ENCODE measurements at places on chromosomes 2 and 18.

DNA sequence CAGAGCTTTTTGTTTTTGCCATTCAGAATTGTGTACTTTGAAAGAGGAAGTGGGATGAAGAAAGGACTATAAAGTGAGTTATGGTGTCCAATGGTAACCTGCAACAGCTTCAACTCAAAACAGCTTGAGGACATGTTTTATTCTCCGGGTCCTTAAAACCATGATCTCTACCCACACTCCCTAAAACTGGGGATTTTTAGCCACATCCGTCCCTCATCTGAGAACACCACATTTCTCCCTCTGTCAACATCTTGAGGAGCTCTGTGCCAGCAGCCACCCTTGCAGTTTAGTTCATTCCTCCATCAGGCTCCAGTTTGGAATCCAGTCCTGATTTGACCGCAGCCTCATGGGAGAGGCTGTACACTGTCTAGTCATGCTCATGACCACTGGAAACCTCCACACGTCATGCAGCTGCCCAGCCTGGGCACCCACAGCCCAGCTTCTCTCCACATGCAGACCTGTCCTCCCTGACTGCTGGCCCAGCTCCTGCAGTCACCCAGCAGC lies 62.6 kb downstream of the C18orf63 start:
- no peak for DNase-seq

DNA sequence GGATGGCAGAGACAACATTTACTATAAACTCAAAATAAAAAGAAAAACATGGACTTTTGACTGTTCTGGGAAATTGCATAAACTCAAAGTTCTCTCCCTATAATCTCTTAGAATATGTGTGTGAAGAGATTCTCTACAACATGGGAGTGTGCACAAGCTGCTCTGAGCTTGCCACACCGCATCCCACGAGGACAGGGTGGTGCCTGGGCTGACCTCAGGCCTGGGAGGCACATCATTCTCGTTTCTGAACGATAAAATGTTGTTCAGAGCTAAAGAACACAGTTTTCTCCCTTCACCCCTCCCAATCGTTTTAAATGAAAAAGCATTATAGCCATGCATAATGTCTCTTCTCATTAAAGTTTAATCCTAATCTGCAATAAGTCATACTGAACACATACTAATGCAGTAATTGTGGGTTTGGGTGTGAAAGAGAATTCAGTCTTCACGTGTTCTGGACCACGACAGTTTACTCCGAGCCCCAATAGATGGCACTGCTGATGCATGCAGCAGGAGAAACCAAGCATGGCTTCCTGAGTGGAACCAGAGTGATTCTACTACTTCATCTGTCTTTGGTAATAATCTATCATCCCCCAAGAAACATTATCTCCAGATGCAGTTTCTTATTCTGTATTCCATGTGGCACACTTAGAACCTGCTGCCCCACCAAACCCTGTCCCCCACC lies 46.9 kb upstream of the LAMA1 start:
- DNase-seq, result peak; percentile 14

DNA sequence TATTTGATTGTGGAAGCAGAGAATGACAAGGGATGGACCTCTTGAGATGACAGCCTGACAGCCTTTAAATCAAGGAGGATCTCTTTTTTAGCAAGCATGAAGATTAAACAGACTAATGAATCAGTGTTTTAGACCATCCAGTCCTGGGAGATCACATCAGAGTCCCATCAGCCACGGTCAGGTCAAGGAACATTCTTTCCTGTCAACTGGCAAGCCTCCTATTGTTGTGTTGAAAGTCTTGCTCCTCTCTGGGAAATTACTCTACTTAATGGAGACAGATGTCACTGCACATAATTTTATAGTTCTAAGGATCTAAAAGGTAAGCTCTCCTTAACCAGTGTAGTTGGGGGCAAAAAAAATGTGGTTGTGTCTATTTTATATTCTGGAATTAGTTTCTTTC lies 469.0 kb downstream of the TMEM182 start:
- DNase-seq, result no peak

DNA sequence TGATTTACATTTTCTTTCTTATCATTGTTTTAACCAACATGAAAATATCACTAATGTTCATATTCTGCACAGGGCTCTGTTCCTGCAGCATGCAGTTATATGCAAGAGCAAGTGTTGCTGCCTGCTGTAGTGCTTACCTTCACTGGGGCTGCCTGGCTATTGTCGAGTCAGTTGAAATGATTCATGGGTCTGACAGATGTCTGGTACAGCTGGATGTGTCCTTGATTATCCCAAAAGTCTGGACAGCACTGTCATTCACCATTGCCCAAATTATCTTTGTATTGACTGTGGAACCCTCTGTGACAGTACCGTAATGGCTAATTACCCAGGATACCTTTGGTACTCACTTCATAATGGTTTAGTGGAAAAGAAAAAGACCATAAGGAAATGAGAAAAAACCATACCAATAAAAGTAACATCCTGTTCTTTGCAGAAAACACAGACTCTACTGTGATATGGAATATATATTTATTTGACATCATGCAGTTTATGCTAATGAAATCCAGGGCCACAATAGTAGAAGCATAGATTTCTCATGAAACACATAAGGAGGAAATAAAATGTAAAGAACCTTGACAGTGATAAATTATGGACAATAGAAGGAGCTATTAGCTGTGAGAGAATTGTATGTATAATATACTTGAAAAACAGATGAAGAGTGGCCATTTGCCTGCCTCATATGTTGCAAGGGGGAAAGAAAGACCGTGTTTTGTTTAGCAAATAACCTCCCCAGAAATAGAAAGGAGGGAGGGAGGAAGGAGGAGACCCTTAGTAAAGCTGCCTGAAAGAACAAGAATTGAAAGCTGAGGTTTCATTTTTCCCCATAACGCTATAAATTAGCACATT lies 249.8 kb upstream of the ATP5MC3 start:
- DNase-seq, result no peak

- no peak for DNase-seq
Observed at GRCh38 chr18:45198526-45198925, 416.8 kb upstream of the SLC14A2 start.

DNA sequence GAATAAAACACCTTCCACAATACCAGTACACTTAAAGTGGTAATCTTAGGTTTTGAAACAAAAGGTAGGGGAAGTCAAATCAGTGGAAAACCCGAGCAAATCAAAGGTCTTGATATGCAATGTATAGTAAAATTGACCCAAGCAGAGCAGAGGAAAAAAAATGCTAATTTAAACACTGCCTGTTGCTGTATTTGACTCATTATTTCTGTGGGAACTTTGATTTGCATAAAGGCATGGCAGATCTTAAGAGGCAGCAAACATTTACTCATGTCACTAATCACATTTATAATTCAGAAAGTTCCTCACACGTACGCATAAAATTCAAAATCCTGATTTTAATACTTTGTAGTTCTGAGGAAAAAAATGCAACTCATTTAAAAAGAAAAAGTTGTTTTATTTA lies 64.4 kb downstream of the IKZF2 start:
- no peak for DNase-seq

DNA sequence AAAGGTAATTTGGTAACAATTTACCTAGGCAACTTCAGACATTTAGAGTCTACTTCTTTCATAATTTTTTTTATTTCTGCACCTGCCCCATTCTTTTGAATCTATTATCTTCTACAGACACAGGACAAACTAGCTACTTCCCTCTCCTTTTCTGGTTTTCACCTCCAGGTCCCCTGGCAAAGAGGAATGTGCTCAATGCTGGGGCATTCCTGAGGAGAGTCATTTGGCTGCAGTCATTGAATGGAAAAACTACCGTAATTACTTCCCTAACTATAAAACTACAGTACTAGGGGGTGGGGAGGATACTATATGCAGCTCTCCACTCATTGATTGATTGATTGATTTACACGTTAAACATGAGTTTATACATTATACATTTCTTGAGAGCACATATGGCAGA lies 11.2 kb upstream of the ARHGAP28 start:
- DNase-seq, result no peak

- DNase-seq, result no peak
Observed at GRCh38 chr2:128513116-128513960, 194.7 kb upstream of the HS6ST1 start.

- no peak for DNase-seq
Observed at GRCh38 chr18:44724105-44724778, 43.6 kb downstream of the SETBP1 start.

DNA sequence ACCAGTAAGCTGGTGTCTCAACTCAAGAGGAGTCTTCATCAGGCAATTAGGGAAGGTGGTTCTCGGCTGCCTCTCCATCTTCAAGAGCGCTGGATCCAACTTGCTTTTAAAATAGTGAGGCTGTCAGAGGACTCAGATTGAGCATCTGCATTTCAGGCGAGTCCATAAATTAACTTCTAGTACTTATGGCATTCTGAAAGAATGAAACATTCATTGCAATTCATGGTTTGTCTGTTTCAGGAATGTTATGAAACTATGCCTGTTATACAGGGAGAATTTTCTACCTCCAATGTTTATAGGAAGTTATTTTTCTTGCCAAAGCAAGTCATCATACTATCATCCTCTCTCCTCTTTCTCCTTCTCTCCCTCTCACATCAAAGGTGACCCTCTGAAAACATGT lies 883.2 kb downstream of the SLC4A3 start:
- DNase-seq, result no peak

DNA sequence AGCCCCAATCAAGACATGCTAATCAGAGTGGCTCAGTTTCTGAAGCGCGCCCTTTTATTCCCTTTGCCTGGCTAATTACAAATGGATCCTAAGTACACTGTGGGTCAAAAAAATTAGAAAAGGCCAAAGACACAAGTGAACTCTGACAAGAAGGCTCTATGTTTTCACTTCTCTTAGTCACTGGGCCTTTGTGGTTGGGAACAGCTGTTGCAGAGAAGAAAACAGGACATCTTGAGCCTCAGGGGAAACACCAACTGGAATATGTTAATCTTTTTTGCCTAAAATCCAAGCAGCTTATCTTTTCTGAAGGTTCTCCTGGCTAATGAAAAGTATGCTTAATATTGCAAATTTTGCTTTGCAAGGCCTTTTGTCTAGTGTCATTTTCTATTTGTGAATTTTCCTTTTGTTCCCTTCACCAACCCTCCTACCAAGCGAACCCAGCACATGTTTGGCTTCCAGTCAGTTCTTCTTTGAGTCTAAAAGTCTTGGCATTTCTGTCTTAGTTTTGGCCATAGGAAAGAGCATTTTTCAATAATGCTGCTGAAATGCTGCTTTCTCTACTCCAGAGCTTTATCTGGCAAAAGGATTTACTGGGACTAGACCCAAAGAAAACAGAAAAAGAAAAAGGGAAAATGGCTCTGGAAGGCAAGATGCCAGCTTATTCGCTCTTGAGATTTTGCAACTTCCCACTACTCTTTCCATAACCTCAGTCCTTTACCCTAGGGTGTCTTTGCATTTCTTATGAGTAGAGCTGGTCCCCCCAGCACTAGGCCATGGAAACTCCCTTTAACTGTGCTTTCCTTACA lies 440.2 kb upstream of the ST6GAL2 start:
- DNase-seq, result no peak

GRCh38 chr2:84830758-84831500 lies 50.0 kb downstream of the TRABD2A start:
- no peak for DNase-seq

GRCh38 chr2:72949642-72950041 lies 32.3 kb downstream of the EMX1 start:
- DNase-seq, result no peak

- DNase-seq, result no peak
Observed at GRCh38 chr2:189124175-189124574, 55.4 kb downstream of the COL5A2 start.

Data from erythroblast (primary cell).